ENCODE measurements at places on chromosomes 16 and 17.

DNA sequence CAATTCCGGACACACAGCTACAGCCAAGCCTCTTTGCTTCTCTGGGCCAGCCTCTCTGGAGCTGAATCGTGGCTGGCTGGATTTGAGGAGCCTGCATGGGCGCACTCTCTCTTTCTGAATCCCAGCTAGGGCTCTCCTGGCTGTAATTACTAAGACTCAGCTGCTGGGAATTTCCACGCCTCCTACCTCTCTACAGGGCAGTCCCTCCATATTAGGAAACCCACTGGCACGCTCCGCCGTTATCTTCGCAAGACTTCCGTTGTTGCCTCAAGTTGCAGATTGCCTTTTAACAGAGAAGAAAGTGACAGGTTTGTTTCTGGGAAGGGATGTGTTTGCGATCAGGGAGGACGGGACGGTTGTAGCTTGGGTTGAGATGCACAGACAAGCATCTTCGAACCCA lies 188.4 kb upstream of the NLRP1 start:
- DNase-seq = no peak

- peak; percentile 43 for DNase-seq
These were observed 464 bp downstream of the RUNDC3A start for GRCh38 chr17:44308865-44309264.

DNA sequence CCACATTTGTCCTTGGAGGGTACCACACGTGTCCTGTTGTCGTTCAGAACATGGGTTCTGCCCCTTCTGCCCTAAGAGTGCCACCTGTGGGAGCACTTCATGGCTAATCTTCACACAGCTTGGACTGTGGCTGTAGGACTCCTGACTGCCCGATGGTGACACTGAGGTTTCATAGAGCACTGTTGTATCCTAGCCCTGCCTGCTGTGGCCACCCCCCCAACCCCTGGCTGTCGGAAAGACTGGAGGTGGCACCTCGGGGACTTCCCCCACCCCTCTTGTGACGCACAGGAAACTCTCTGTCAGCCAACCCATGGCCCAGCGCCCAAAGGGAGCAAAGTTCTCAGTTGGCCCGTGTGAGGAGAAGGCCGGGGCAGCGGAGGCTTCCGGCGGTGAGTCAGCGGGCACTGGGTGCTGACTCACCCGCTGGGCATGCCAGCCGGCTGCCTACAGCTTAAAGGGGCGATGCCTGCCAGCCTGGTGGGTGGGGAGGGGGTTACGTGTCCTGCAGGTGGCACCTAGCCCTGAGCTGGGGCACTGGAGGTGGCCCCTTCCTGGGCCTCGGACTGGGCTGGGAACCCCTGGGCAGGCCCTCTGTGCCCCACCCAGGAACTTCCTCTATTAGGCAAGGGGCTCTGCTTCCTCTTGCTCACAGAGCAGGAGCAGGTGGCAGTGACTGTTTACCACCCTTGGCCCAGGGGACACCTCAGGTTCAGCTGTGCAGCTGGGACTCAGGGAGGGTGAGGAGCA lies 3.4 kb downstream of the MAP2K3 start:
- DNase-seq = no peak

DNA sequence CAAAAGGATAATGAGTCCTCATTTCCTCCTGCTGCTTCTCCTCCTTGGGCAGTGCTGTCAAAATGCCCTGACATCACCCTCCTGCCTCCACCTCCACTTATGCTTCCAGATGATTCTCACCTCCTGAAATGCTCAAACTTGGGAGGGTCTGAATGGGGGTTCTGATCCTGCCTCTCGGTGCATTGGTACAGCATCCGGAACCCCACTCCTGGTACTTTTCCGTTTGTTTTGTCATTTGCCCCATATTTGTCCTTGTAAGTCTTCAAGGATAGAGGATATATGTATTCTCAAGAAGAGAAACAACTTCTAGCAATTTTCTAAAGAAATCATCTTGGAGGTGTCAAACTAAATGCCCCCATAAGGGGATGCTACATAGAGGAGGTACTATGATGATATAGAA lies 148.3 kb downstream of the SHISA9 start:
- no peak for DNase-seq

- no peak for DNase-seq
These were observed 638 bp upstream of the LYZL6 start for GRCh38 chr17:35944151-35944550.

GRCh38 chr16:87350031-87350430 lies 32.8 kb upstream of the C16orf95 start:
- DNase-seq = no peak

GRCh38 chr17:19409066-19409465 lies 2.0 kb upstream of the RNF112 start:
- DNase-seq = no peak

Data from NCI-H1930 (cell line).